NCI-H146 (cell line): ENCODE measurements at places on chromosomes 12 and 14.
A peak's percentile ranks its signal among the peaks of the same experiment; 100 is the strongest.

DNA sequence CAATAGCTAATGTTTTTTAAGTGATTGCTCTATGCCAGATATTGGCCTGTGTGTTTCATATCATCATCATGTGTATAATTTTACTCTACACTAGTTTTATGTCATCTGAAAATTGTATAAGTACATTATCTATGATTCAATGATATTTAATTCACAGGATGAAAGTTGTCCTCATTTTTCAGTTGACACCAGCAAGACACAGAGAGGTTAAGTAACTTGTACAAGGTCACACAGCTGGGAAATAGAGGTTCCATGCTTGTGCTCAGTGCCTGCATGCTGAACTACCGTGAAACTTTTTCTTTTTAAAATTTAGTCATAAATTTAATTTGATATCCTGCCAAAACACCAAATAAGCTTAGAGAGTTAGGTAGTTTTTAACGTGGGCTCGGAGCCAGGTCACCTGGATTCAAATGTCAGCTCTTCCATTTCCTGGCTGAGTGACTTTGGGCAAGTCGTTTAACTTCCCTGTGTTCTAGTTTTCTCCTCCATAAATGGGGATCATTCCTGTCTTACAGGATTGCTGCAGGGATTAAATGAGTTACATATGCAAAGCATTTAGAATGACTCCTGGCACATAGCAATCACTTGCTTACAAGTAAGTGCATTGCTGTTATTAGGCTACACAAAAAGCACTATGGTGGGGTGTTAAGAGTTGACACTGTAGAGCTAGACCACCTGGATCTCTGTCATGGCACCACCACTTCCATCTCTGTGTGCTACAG is 183.9 kb downstream of the ETV6 start:
- DNase-seq = no peak

DNA sequence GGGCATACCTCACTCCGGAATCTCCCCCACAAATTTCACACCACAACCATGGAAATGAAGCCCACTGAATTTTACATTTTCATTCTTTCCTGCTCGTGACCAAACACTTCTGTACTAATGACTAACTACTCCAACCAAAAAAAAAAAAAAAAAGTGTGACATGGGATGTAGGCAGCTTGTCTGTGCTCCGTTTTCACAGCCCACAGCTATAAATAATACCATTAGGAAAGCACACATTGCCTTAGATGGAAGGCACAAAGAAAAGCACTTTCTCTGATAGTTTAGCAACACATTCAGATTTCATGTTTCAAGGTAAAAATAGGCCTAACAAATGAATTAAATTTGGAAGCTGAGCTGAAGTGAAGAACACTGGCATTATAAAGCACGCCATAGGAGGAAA is 42.5 kb downstream of the DUSP6 start:
- no peak for DNase-seq

DNA sequence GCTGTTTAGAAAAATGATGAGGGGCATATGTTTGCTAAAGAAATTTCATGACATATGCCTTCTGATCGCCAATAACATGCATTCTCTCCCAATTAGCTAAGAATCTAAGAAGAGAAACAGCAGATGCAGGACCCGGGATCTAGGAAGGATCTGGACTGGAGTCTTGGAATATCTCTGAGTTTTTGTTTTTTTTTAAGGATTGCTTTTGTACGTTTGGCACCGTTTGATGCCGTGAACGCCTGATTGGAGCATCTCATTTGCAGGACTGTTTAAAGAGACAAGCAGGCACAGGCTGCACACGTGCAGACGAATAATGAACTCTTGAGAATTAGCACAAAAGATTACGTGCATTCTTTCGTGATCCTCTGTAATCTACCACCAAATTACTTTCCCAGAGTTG is 13.6 kb downstream of the EML1 start:
- no peak for DNase-seq

DNA sequence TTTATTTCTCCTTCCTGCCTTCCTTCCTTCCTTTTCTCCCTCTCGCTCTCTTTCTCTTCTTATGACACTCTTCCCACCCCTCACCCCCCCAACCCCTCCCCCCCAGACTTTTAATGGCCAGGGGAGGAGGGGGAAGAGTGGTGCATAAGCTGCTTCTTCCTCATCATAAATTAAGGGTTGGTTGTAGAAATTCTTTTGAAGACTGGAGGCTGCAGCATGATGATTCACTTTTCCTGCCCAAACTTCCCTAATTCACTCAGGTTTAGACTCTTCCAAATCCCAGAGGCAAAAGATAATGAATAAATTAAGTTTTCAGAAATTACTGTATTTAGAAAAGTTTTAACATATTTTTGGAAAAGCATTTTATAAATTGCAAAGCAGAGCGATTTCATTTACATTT is 58.2 kb downstream of the GRIP1 start:
- DNase-seq = no peak

GRCh38 chr12:104486943-104487819 is 30.4 kb downstream of the CHST11 start:
- no peak for DNase-seq

DNA sequence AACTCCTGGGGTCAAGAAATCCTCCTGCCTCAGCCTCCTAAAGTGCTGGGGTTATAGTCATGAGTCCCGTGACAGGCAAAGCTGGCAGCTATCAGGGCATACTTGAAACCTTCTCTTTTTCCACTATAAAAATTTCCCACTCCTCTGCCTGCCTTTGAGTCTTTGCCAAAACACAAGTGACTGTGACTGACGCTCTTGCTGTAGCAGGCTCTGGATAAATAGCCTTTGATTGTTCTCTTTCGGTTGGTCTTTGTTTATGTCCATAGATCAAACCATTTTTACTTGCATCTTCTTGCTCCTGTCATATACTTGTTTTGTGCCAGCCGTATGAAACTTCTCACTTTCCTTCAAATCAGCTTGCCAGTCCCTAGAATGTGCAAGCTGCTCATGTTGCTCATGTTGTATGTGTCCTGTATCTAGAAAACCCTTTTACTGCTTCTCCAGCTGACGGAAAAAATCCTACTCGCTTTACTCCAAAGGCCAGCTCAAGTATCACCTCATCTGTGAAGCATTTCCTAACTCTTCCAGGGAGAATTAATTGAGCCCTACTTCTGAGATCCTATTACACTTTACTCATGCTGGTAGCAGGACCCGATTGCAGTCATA is 73.1 kb downstream of the RESF1 start:
- DNase-seq = no peak

DNA sequence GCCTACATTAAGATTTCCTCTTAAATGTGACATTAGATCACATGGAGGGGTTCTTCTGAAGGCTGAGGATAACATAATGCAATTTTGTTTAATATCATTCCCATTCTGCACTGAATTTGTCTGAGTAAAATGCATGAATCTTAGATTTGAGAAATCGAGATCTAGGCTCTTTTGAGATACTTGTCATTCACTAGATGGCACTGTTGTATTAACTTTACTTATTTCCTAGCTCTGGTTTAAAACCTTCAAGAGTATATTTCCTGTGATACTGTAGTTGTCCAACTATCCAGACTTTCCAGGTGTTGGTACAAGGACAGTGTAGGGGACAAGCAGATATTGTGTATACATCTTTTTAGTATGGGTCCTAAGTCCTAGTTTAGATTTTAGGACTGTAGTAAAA is 91.7 kb upstream of the SEL1L start:
- peak; percentile 45 for DNase-seq

DNA sequence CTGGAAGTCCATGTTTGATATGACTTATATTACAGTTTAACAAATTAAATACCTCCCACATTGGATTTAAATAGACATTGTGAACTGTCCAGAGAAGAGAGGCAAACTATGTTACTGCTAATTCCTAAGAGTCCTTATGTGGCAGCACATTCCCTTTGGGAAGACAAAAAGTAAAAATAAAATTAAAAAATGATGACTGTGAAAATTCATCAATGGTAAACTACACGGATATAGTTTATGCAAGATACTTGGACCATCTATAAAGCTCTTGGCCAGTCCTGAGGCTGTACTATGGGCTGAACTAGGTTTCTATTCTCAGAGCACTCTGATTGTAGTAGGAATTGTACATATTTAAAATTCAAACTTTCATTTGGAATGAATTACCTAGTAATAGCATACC is 206.4 kb downstream of the LRRK2 start:
- DNase-seq = no peak

- DNase-seq = peak; percentile 55
Observed at GRCh38 chr14:103879570-103880347, 32.4 kb upstream of the PPP1R13B start.

GRCh38 chr12:118065380-118065779 is 4.4 kb upstream of the WSB2 start:
- no peak for DNase-seq

- no peak for DNase-seq
Observed at GRCh38 chr12:79452906-79453305, 237.9 kb downstream of the PAWR start.

DNA sequence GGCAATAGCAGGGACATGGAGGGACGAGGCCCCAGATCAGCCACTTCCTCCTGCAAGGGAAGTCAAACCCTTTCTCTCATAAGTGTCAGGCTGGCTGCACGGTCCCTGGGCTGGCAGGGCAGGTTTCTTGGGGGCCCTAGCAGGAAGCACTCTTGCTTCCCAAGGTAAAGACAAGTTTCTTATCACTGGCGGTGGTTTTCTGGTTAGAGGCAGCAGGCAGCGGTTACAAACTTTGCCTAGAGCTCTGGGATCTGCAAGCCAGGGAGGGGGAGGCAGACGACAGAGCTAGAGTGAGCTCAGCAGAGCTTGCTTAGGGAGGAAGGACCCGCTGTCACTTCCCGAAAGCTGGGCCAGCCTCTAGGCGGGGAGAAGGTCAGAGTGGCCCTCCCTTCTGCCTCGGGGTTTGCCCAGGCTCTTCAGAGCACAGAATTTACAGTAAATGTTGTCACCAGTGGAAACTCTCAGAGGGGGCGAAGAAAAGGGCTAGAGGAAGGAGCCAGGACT is 20.4 kb downstream of the BATF start:
- no peak for DNase-seq

- no peak for DNase-seq
Observed at GRCh38 chr12:7483343-7483742, 20.2 kb downstream of the CD163 start.

DNA sequence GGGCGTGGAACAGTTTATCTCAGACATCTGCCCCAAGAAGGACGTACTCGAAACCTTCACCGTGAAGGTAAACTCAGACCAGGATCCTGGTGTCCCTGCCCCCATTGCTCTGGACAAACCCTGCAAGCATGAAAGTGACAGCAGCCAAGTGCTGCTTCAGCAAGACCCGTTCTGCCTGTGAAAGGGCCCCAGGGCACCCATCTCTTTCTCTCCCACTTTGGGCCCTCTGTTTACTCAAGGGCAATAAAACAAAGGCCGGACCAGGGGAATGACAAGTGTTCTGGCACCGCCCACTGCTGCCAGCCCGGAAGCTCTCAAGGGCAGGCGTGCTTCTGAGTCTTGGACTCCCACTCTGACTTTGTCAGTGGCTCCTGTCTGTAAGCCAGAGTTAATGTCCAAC is 35.3 kb downstream of the CD9 start:
- DNase-seq = peak; percentile 72

GRCh38 chr14:65320661-65321308 is 91.7 kb upstream of the FUT8 start:
- DNase-seq = no peak

- no peak for DNase-seq
Observed at GRCh38 chr14:26137161-26137560, 460.7 kb downstream of the NOVA1 start.

DNA sequence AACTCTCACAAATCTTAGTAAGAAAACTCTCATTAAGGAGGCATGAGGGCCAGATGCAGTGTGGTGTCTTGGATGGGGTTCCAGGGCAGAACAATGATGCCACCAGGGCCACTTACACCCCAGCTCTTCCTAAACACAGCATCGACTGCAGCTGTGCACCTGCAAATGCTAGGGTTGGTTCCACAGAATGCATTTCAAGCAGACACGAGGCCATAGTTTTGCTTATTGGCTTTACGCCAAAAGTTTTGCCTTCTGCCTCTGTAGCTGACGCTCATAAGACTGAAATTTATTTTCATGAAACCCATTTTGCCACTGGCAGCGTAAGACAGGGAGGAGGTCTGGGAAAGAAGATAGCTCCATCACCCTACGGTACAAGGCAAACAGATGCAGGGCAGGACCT is 179.0 kb downstream of the RIMBP2 start:
- no peak for DNase-seq

- DNase-seq = no peak
Observed at GRCh38 chr14:25111061-25111601, 61.2 kb upstream of the STXBP6 start.

- no peak for DNase-seq
Observed at GRCh38 chr12:116150452-116150851, 127.0 kb downstream of the MED13L start.

- no peak for DNase-seq
Observed at GRCh38 chr12:48824112-48824511, 5.8 kb downstream of the CACNB3 start.

DNA sequence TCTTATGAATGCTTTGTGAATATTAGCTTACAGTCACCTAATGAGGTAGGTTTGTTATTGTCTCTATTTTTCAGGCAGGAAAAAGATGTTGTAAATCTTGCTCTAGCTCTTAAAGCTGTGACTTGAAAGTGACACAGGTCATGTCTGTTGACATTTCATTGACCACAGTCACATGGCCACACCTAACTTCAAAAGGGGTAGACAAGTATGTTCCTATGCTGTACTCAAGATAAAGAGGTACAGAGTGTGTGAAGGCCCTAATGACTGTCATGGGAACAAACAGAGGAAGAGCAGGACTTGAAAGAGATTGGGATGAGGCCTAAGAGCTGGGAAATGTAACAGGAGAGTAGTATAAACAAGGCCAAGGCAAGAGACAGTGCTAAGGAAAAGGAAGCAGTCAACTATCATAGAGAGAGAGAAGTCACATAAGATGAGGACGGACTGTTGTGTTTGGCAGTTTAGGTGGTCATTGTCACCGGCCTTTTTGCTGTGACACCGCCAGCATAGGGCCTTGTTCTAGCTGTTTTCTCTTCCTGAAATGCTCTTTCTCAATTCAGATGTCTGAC is 181.0 kb downstream of the CFAP54 start:
- no peak for DNase-seq

GRCh38 chr12:119071176-119071575 is 89.8 kb downstream of the SRRM4 start:
- DNase-seq = no peak

- no peak for DNase-seq
Observed at GRCh38 chr14:104314251-104314941, 176.0 kb downstream of the KIF26A start.

GRCh38 chr14:38950676-38951075 is 152.4 kb downstream of the SEC23A start:
- no peak for DNase-seq

GRCh38 chr12:3647504-3647903 is 105.4 kb downstream of the CRACR2A start:
- no peak for DNase-seq

- DNase-seq = no peak
Observed at GRCh38 chr12:45415393-45415817, 199.5 kb downstream of the ANO6 start.

GRCh38 chr12:21773263-21773741 is 1.2 kb downstream of the KCNJ8 start:
- DNase-seq = no peak

- DNase-seq = peak; percentile 22
Observed at GRCh38 chr12:18908191-18908590, 170.3 kb downstream of the CAPZA3 start.
